Gastrocnemius medialis (tissue), 4 donors: ENCODE measurements at places on chromosomes 16 and 17.

DNA sequence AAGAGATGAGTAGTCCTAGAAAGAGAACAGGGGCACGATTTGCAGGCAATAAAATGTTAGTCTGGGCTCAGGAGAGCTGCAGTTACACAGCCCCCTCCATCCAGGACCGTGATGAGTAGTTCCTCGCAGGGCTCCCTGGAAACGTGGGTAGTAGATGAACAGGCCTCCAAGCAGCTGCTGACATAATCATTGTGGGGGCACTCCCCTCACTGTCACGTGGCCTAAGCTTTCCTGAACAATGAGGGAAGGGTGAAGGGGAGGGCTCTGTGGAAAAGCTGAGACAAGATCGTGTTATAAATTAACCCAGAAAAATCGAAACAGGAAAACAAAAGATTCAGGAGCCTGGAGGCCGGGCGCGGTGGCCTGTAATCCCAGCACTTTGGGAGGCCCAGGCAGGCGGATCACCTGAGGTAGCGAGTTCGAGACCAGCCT is 1.3 kb upstream of the PER1 start:
- DNase-seq, result peak; percentile 86

GRCh38 chr17:15934866-15935265 is 10.1 kb upstream of the ADORA2B start:
- DNase-seq, result no peak

DNA sequence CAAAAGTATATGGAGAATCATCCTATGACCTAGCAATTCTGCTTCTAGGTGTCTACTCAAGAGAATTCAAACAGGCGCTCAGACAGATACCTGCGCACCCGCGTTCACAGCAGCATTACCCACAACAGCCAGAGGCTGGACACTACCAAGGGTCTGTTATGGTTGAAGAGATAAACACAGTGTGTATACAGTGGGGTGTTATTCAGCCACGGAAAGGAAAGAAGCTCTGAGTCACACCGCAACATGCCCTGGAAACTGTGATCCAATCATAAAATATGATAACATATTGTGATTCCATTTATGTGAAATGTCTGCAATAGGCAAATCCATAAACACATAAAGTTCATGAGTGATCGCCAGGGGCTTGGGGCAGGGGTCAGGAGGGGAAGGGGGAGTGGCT is 18.0 kb upstream of the JPH3 start:
- DNase-seq, result no peak

GRCh38 chr17:30002088-30002487 is 60.7 kb downstream of the EFCAB5 start:
- no peak for DNase-seq

DNA sequence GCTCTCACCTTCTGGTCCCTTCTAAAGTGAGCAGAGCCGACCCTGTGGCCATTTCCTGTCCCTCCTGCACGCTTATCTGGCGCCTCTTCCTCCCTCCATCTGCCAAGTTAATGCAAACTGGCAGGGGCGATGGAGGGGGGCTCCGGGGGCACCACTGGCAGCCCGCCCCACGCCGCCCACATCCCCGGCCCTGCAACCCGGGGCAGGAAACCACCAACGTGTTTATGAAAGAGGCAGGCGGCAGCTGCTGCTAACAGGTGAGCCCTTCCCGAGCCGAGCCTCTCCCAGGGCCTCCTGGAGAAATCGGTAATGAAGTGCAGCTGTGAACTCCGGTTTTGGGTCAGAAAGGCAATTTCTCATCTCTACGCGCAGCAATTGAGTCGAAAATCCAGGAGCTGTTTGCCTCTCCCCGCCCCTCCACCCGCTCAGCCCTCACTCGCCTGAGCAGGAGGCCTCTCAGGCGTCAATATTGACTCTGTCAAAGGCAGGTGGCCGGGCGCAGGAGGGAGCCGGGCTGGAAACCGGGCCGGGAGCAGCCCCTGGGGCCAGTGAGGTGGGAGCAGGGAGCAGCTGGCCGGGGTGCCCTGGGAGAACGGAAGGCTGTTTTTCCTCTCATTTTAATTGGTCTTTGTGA is 164.4 kb upstream of the GSE1 start:
- DNase-seq, result no peak

- no peak for DNase-seq
These were observed 324.0 kb downstream of the KCNJ2 start for GRCh38 chr17:70493277-70493874.

GRCh38 chr16:48525201-48526057 is 84.6 kb downstream of the N4BP1 start:
- DNase-seq, result no peak

DNA sequence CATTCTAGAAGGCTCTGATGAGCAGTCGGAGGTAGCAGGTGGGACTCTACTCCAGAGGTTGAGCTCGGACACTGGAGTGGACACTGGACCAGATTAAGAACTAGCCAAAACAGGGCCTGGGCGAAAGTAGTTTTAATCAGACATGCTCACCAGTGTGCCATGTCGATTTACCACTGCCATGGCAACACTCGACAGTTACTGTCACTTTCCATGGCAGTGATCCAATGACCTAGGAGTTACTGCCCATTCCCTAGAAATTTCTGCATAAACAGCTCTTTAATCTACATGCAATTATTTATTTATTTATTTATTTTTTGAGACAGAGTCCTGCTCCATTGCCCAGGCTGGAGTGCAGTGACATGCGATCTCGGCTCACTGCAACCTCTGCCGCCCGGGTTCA is 7.2 kb upstream of the METTL9 start:
- DNase-seq, result no peak

- DNase-seq, result no peak
These were observed 48.1 kb downstream of the MYO1D start for GRCh38 chr17:32828822-32829221.

- DNase-seq, result no peak
These were observed 388.0 kb downstream of the SEC14L1 start for GRCh38 chr17:77528516-77529327.

DNA sequence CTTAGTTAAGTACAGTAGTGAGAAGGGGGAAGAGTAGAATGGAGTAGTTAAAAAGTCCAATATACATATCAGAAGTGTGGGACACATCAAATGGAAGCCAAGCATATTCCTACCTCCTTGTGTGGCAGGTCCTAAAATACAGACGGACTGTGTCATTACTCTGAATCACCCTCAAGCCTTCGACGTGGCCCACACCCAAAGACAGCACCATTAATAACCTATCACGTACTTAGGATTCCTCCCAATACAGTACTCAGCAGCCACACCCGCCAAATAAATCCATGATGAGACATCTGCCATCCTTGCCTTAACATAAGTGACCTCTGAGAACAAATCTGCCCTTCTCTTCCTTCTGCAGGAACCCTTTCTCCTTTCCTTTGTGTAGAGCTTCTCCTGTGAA is 38.9 kb downstream of the UBE2G1 start:
- DNase-seq, result peak; percentile 75

GRCh38 chr17:57578608-57579225 is 166.4 kb downstream of the CCDC182 start:
- DNase-seq, result no peak

- DNase-seq, result no peak
These were observed 24.5 kb downstream of the STXBP4 start for GRCh38 chr17:54992797-54993639.

- no peak for DNase-seq
These were observed 527 bp downstream of the UNC45B start for GRCh38 chr17:35148144-35148543.

DNA sequence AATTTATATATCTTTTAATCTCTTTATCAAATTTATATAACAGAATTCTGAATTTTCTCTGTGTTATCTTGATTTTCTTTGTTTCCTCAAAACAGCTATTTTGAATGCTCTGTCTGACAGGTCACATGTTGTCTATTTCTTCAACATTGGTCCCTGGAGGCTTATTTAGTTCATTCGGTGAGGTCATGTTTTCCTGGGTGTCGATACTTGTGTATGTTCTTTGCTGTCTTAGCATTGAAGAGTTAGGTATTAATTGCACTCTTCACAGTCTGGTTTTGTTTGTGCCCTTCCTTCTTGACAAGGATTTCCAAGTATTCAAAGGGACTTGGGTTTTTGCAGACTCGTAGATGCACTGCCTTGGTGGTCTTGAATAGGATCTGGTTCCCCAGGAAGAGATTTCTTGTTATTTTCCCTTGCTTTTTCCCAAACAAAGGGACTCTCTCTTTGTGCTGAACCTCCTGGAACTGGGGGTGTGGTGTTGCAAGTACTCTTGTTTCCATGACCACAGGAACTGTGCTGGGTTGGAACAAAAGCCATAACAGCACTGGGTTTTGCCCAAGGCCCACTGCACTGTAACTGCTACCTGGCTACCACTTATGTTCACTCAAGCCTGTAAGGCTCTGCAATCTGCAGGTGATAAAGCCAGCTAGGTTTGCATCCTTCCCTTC is 1483.0 kb downstream of the CDH8 start:
- DNase-seq, result no peak

DNA sequence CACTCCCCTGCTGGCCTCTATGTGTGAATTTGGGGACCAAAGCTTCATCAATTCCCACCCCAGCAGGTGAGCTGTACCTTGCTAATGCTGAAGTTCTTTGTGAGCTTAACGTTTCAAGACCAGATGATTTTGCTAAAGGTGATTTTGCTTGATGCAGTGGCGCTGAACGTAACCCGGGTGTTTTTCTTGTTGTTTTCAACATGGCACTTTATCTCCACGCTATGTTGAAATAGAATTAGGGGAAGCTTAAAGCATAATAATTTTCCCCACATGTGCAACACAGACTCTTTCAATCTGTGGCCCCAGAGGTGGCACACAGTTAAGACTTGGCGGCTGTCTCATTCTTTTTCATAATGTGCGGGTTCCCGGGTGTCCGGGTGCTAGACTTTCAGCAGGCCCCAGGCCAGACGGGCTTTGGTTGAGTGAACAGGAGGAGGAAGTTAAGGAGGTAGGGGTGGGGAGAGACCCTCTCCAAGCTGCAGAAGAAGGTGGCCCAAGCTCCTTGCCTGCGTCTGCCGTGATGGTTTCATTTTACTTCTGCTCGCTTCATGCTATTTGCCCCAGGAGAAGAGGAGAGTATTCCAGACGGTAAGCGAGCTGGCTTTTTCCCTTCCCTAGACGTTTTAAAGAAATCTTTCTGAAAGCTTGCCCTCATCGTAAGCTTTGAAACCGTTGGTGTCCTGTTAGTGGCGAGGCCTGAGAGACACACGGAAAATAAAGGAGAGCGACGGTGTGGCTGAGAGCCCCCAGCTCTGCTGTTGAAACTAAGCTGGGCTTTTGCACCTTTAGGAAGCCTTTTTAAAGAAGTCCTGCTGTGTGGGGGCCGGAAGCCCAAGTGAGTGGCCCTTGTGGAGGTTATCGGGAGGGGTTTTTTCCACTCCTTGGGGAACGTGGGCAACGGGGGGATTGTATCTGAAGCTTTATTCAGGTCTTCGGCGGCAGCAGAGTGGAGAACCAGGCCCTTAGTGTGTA is 4.2 kb downstream of the FOXC2 start:
- no peak for DNase-seq

- no peak for DNase-seq
These were observed 27.6 kb upstream of the LGALS9 start for GRCh38 chr17:27603421-27603770.

- no peak for DNase-seq
These were observed 26.0 kb upstream of the HNF1B start for GRCh38 chr17:37770631-37771518.

DNA sequence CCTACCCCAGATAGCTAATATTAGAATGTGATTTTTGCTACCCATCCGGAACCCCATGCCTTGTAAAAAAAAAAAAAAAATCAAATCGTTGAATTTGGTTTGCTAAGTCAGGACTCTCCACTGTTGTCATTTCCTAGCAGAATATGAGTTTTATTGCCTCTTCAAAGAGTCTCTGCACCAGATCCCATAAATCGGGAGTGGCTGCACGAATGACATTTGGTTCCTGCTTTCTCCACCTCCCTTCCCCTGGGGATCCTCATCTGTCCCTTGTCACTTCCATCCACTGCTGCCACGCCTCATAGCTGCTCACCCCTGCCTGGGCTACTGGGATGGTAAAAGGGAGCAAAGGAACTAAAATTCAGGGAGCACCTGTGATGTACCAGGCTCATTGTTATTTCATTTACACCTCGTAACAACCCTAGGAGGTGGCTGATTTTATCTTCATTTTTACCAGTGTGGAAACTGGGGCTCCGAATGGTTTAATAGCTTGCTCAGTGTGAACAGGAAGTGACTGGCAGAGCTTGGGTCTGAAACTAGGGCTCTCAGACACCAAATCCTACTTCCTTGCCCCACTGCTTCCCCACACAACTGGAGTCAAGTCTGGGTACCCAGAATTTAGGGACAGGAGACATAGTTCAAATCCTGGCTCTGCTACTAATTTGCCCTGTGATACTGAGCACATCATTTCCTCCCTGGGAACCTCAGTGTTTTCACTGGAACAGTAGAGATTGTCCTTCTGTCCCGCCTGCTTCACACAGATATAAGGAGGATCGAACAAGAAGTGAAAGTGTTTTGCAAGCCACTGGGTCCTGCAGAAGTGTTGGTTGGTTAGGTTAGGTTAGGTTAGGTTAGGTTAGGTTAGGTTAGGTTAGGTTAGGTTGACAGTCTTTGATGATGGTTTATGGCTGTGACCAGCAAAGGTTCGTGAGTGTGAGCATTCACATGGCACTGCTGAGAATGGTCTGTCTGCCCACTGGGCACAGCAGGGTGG is 585 bp upstream of the KRT36 start:
- no peak for DNase-seq

- DNase-seq, result no peak
These were observed 46.8 kb downstream of the BEAN1 start for GRCh38 chr16:66473654-66474519.

DNA sequence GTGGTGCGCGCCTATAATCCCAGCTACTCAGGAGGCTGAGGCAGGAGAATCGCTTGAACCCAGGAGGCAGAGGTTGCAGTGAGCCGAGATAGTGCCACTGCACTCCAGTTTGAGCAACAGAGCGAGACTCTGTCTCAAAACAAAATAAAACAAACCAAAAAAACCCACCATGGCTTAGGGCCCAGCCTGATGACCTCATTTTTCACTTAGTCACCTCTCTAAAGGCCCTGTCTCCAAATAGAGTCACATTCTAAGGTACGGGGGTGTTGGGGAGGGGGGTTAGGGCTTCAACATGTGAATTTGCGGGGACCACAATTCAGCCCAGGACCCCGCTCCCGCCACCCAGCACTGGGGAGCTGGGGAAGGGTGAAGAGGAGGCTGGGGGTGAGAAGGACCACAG is 1.4 kb upstream of the STH start:
- DNase-seq, result no peak

- no peak for DNase-seq
These were observed 9.0 kb downstream of the RAB11FIP4 start for GRCh38 chr17:31400481-31400950.

DNA sequence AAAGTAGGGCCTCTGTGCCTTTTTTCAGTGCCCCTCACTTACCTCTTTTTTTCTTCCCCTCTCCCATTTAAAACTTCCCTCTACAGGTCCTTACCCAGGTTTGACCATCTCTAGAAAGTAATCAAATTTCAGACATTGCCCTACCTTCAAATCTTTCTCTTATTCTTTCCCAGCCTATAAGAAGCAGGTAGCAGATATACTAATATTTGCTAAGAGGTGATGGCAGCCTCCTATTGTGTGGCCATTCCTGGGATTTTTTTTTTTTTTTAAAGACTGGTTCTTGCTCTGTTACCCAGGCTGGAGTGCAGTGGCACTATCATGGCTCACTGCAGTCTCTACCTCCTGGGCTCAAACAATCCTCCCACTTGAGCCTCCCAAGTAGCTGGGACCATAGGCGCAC is 111.1 kb upstream of the HAS3 start:
- no peak for DNase-seq

GRCh38 chr17:30334421-30334820 is 564 bp upstream of the TMIGD1 start:
- DNase-seq, result no peak

GRCh38 chr17:79078476-79079190 is 4.0 kb downstream of the ENGASE start:
- peak; percentile 10 for DNase-seq
